ENCODE measurements at places on chromosomes 2 and 18.

DNA sequence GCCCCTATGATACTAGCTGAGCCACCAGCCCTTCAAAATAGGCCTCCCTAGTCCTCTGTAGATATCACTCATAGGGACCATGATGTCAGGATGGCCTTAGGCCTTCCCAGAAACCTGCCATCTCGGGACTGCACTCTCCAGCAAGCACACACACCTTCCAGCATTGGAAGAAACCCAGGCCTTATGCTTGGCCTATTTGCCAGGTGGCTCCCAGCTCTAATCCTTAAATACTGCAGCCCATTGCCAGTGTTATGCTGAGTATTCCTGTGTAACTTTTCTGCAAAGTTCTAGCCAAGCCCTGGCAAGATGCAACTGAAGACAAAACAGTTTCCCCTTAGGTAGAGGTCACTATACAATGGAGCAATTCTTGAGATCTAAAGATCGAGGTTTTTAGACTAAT is 316.5 kb downstream of the SETBP1 start:
- DNase-seq, result no peak

- DNase-seq, result peak; percentile 64
Observed at GRCh38 chr2:45343251-45344017, 267.6 kb downstream of the SRBD1 start.

GRCh38 chr2:98156304-98156703 is 69.3 kb downstream of the VWA3B start:
- no peak for DNase-seq

DNA sequence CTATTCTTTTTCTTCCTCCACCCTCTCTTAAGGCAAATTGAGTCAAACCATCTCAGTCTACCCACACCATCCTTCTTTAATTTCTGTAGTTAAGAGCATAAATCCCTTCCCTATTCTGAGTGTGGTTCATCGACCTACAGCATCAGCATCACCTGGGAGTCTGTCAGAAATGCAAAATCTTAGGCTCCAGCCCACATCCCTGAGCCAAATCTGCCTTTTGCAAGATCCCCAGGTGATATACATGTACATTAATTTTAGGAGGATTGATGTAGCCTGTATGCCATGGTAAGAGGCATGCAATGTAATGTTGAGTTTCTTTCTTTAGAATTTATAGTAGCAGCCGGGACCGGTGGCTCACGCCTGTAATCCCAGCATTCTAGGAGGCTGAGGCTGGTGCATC is 151.7 kb upstream of the TNP1 start:
- no peak for DNase-seq

DNA sequence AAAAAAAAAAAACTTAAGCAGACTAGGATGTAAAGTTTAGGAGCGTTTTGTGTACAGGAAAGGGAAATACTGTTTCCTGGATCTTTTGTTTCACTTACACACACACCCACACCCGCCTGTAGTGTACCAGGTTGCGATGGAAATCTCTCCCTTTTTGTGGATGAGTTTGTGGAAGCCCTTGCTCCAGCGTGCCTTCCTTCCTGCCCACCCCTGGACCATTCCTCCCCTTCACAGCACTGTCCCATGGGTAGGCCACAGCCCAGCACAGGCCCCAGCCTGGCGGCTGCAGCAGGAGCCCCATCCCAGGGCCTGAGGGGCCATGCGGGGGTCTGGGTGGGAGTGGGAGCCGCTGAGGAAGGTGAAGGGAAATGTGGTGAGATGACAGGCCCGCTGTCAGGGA is 15.1 kb downstream of the MALL start:
- no peak for DNase-seq

GRCh38 chr2:45974056-45974455 is 322.6 kb downstream of the PRKCE start:
- no peak for DNase-seq

- peak; percentile 87 for DNase-seq
Observed at GRCh38 chr2:172647439-172647838, 88.2 kb upstream of the RAPGEF4 start.
